ENCODE measurements at places on chromosomes 7 and 10.

GRCh38 chr7:133135451-133135850 lies 53.6 kb upstream of the CHCHD3 start:
- no peak for DNase-seq

GRCh38 chr7:98935811-98936210 lies 57.5 kb downstream of the TRRAP start:
- DNase-seq = no peak

- no peak for DNase-seq
These were observed 51.8 kb upstream of the BMPER start for GRCh38 chr7:33853361-33854062.

DNA sequence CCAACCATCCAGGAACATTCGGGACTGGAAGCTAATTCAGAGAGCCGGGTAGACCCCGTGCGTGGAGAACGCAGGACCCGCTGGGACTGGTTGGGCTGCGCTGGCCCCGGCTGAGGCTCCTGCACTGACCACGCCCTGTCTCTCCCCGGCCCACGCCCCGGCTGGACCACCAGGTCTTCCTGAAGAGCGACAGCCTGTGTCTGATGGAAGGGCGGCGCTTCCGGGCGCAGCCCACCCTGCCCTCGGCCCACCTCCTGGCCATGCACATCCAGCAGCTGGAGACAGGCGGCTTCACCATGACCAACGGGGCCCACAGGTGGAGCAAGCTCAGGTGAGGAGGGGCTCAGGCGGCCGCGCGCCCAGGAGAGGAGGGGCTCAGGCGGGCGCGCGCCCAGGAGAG lies 10.2 kb upstream of the UTF1 start:
- no peak for DNase-seq

DNA sequence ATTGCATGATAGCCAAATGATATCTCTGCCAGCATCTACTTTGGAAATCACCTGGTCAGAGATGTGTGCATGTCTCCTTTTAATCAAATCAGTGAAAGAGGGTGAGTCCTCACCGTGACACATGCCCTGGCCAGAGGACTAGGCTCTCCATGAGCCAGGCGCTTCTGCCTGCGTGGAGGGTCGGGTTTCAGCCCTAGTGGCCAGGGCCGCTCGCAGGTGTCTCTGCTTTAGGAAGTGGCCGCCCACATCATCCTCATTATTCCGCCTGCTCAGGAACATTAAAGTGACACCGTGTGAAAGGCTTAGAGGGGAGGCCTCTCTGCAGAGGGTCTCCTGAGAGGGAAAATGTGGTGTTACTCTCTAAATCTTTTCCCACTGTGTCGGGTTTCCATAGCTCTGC lies 173.6 kb upstream of the PRKCQ start:
- no peak for DNase-seq

GRCh38 chr7:25392588-25393338 lies 164.5 kb upstream of the NPVF start:
- DNase-seq = no peak

DNA sequence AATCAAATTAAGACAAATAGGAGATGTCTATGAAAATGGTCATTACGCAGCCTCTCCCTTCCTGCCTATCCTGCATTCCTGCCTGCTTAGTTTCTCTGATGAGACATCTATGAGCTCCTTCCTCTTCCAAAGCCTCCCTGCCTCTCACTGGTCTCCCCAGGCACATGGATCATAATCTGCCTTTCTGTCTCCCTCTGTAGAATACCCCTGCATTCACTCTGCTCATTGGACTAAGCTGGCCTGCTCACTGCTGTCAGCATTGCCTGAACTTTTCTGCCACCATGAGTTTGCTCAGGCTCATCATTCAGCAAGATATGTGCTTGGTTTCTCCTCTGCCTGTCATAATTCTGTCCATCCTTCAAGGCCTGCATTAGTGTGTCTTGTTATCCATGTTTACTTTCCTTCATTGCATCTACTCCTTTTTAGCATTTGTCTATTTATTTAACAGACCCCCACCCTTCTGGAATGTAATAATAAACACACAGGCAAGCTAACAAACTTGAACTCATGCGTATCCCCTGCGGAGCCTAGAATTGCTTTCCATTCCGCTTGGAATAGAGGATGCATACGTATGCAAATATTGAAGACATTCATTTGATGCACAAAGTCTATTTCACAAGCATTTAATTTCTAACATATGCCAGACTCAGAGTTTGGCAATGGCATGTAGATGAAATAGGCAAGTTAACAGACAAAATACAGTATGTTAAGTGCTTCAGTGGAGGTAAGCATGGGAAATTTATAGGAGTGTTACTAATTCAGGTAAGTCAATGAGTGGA lies 88.3 kb downstream of the PTPRZ1 start:
- DNase-seq = no peak

DNA sequence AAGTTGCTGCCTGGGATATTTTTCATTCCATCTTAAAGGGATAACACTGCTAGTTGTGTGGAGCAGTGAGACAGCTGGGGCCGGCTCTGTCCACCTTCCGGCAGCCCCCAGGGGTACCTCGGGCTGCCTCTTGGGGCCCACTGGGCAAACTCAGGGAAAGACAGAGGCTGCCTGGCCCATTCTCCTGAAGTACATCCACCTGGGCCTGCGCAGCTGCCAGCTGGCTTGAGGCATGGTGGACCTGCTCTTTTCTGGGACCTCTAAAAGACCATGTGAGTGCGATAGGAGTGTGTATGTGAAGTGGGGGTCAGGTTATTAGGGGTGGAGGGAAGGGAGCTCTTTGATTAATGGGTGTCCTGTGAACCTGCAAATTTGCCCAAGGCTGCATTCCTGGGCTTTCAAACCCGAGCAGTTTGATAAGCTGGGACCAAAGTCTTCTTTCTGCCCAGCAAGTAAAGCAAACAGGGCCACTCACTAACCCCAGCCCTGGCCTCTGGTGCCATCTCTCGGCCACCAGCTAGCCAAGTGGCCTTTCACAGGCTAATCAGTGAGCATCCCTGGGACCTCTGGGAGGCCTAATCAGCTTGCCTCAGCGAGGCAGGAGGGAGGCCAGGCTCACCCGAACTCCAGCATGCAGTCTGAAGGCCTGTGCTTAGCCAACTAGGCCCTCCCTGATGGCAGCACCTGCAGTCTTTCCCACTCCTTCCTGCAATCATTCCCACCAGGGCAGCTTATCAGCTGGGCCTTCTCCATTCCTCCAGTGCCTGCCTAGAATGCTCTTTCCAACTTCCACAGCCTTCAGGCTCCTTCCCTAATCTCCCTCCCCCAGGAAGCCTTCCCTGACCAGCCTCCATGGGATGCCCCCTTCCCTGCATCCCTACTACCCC lies 954.7 kb upstream of the ZNF722 start:
- no peak for DNase-seq

DNA sequence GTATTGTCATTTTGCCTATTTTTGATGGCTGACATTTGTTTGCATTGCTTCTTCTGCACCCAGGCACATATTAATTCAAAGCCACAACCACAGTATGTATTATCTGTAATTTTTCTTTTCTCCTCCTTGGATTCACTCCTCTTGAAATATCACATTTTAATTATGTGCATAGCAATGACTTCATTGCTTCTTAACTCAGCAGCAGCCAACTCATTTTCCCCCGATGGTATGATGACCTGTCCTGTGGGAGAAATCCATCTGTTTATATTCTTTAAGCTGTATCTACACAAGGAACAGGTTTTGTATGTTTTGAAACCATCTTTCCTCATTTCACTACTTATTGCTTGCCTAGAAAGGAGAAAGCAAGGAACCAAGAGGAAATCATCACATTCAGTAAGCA lies 588.8 kb downstream of the INHBA start:
- DNase-seq = no peak

DNA sequence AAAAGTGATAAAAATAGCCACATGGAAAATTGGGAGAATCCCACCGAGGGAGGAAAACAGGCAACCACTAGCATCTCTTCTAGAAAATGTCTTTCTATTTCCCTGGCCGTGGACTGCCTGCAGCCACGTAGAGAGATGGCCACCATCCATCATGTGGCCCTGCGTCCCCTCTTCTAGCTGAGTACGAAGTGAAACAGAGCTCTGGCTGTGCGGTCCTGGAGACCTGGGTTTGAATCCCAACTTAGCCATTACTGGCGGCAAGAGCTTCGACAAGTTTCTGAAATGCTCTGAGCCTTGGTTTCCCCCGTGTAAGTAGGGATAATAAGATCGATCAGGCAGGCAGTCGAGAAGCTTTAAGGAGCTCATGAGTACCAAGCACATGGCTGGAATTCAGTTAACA lies 32.9 kb downstream of the ZCCHC24 start:
- no peak for DNase-seq

- no peak for DNase-seq
These were observed 9.8 kb upstream of the RTKN2 start for GRCh38 chr10:62278441-62278910.

- no peak for DNase-seq
These were observed 433.0 kb downstream of the PAXIP1 start for GRCh38 chr7:154569916-154570315.

Data from stimulated activated CD8-positive, alpha-beta memory T cell treated with anti-CD3 and anti-CD28 coated beads, Interleukin-15, amount 100 ng/mL, for 4 hours (primary cell).